ENCODE measurements at places on chromosomes 2 and 18.

DNA sequence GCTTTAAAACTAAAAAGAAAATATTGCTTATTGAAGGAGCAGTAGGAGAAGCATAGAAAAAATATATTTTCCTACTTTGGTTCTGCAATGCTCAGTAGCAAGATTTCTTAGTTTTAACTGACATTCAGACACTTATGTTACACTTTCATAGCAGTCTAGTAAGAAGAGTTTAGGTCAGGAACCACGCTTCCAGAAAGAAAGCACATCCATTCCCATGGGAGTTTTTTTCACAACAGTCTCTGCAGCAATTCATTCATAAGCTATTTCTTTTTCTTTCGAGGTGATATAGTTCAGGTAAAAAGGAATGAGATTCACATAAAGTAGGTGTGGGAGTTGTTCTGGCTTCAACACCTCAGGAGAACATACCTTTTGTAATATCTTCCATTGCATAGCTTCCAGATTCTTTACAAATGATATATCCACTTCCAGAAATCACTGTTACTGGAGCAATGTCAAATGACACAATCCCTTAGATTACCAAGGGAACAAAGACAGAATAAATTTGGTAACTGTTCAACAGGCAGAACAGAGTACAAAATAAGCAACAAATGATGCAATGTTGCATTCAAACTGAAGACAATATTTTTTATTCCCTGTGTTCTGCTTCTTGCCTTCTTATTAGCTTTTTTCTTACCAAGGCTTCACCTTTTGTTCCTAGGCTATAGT is 95.2 kb upstream of the GULP1 start:
- no peak for DNase-seq

- DNase-seq, result no peak
Measured at GRCh38 chr18:59813942-59814341, 85.9 kb upstream of the PMAIP1 start.

DNA sequence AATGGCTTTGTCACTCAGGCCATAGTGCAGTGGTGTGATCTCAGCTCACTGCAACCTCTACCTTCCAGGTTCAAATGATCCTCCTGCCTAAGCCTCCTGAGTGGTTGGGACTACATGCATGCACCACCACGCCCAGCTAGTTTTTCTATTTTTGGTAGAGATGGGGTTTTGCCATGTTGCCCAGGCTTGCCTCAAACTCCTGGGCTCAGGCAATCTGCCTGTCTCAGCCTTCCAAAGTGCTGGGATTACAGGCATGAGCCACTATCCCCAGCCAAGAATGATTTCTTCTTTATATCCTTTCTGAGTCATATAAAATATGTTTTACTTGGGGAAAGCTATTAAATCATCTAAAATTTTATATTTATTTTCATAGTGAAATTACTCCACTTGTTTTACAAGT is 61.3 kb downstream of the CYBRD1 start:
- no peak for DNase-seq

GRCh38 chr18:31677592-31677991 is 6.8 kb downstream of the B4GALT6 start:
- DNase-seq, result no peak

GRCh38 chr2:238269741-238270140 is 18.7 kb downstream of the PER2 start:
- DNase-seq, result no peak

DNA sequence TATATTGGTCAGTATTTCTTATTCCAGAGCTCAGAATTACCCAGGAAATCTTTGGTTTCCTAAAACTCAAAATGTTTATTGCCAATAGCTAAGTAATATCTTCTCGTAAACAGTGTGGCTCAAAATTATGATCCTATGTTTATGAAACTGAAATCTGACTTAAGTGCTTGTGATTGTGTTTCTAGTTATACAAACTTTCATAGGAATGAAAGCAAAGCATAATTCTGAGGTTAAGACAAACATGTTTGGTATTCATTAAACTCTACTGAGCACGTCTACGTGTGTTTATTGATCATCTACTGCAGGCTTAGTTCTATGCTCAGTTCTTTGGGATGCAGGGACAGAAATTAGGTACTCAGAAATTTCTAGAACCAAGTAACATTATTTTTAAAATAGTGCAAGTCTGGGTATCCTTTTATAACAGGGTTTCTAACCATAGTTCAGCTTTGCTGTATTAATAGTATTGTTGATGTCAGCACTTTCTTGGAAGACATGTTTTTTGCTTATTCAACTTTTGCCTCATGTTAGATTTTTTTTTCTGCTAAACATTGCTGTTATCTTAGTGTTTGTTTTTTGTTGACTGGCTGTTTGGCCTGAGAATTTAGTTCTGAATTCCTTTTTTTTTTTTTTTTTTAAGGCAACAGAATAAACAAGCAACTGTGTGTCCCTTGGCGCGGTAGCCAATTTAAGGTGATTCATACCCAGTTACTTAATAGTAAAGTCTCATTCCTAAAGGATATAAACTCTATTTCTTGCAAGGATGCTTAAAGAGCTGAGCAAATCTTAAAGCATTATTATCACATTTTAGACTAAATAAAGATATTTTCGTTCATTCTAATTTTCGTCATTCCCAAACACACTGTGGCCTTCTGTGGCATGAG is 31.3 kb downstream of the PTPRM start:
- DNase-seq, result no peak
